ENCODE measurements at places on chromosomes 16 and 17.

DNA sequence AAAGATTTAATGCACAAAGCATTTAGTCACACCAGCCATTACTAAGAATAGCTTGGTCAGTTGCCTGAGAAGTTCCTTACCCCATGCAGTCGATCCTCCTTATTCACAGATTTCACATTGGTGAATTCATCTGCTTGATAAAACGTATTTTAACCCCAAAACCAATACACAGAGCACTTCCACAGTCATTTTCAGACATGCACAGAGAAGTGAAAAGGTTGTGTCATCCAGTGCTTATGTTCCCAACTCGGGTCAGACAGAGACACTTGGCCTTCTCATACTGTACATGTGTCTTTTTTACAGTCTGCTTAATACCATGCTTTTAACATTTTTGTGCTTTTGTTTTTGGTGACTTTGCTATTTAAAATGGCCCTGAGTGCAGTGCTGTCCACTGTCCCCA is 219.7 kb downstream of the SPECC1 start:
- no peak for DNase-seq

DNA sequence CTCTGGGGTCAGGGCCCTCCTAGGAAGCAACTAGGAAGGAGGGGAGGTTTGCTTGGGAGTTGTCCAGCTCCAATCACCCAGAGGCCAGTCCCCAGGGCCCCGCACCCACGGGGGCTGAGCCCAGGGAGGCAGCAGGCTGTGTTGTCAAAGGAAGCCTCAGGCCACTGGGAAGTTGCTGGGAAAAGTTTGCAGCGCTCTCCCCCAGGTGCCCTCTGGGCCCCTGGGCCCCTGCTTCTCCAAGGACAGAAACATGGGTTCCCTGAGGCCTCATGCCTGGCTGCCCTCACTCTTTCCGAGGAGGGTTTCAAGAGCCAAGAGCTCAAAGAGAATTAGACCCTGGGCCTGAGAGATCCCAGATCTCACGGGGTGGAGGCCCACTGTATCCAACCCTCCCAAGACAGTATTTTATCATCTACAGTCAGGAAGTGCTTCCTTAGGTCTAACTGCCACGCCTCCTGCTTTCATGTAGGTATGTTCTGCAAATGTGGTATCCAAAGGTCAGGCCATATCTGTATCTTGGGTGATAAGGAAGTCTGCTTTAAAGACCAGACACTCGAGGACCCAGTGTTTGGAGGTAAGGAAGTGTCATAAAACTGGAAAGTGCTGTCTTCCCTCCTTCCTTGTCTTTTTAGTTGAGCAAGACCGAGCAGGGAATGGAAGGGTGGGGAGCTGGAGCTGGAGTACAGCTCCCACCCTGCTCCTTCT is 44.2 kb upstream of the ZNF423 start:
- DNase-seq: no peak

GRCh38 chr17:21209511-21210175 is 4.3 kb downstream of the TMEM11 start:
- no peak for DNase-seq

DNA sequence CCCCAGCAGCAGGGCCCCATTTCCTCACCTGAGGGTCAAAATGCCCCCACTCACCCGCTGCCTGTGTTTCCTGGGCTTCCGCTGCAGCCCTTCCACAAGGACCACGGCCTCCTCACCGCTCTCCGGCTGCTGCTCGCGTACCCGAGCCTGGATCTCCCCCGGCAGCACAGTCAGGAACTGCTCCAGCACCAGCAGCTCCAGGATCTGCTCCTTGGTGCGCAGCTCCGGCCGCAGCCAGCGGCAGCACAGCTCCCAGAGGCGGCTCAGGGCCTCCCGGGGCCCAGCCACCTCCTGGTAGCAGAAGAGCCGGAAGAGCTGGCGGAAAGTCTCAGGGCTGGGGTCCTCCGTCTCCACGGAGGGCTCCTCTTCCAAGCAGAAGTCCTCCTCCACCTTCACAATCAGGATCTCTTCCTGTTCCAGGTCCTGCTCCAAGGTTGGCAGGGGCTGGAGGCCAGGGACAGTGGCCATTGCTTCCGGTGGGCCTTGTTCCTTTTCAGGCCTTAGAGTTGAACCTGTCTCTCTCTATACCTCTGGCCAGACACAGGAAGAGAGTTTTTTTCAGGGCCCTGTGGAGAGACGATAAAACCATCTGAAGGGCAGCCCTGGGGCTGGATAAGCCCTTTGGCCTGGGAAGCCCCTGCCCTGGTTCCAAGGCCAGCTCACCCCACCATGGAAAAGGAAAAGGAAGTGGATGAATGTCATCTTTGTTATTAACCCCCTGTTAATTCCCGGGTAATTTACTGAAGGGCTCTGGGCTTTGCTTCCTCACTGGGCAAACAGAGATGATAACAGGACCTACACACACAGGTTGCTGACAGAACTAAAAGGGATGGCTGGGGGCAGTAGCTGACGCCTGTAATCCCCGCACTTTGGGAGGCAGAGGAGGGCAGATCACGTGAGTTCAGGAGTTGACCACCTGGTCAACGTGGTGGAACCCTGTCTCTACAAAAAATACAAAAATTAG is 1.2 kb downstream of the ZNF500 start:
- DNase-seq: no peak

DNA sequence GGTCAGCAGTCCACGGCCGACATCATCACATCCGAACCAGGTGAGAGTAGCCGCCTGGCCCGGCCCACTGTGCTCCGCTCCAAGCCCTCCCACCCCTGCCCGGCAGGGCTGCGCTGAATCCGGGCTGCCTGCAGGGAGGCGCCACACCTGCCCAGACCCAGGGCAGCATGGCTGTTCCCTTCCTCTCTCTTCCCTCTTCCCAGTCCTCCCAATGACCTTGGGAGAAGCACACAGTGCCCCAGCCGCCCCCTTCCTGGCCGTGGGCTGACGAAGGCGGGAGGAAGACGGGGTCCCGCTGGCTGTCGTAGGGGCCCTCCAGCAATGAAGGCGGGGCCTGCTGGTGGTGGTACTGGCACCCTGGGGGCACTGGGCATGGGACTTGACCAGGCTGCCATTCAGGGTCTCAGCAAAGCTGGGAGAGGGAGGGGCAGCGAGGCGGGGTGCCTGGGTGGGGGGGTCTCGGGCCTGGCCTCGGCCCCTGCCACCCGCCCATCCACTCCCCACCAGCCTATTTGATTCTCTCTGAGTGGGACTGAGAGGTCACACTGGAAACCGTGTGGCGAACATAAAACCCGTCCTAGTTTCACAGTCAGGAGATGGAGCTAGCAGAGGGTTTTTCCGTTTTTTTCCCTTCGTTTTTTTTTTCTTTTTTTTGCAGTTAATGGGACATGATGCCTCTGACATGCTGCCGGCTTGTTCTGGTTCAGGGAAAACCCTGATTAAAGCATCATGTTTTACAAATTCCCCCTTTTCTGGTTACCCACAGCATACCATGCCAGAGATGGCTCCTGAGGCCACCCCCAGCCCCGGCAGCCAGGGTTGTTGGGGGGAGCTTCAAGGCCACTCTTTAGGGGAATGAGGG is 50.6 kb downstream of the BAHCC1 start:
- no peak for DNase-seq

GRCh38 chr17:58306131-58306951 is 22.3 kb downstream of the TSPOAP1 start:
- DNase-seq: no peak

- peak; percentile 69 for DNase-seq
These were observed 6.0 kb upstream of the TPPP3 start for GRCh38 chr16:67399218-67399733.

DNA sequence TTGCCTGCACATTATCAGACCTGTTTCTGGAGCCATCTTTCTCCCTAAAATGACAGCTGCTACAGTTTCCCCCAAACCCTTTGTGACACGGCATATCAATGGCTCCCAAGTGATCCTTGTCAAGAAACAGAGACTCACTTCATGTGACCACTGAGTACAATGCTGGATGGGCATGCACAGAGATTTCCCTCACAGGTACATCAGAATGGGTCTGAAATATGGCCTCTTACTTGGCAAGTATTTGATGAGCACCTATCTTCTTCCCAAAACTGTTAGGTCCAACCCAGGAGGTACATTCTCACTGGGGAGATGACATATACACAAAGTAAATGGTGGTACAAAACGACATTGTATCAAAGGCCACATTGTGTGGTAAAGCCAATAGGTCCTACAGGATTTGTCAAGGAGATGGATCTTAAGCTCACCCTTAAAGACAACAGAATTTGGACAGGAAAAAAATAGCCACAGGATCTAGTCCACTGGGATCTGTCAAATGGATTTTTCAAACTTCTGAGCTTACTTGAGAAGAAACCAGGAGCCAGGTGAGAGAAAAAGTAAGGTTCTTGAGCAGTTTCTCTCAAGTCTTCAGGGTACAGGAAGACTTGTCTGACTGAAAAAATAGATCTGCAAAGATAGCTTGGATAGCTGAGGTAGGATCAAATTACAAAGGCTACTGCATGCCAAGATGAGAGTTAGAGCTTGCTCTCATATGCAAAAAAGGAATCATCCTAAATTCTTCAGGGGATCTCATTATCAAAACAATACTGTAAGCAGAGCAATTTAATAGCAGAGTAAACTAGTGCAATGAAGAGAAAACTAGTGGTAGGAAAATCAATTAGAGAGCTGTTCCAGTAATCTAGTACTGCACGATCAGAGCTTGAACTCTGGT is 28.8 kb downstream of the RNF43 start:
- DNase-seq: no peak

DNA sequence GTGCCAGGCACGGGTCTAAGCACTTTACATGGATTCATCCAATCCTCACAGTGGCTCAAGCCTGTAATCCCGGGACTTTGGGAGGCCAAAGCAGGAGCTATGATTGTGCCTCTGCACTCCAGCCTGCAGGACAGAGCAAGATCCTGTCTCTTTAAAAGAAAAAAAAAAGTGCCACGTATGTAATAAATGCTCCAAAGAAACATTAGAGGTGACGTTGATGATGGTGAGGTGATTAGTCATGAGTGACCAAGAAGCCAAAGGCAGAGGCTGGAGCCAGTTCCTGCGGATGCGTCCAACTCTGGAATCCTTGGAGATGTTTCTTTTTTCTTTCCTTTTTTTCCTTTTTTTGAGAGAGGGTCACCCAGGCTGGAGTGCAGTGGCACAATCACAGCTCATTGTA is 59.4 kb upstream of the SIAH1 start:
- DNase-seq: peak; percentile 44

GRCh38 chr17:70702683-70703255 is 533.4 kb downstream of the KCNJ2 start:
- no peak for DNase-seq

- peak; percentile 59 for DNase-seq
These were observed 94.7 kb upstream of the TNRC6C start for GRCh38 chr17:77863814-77864161.

DNA sequence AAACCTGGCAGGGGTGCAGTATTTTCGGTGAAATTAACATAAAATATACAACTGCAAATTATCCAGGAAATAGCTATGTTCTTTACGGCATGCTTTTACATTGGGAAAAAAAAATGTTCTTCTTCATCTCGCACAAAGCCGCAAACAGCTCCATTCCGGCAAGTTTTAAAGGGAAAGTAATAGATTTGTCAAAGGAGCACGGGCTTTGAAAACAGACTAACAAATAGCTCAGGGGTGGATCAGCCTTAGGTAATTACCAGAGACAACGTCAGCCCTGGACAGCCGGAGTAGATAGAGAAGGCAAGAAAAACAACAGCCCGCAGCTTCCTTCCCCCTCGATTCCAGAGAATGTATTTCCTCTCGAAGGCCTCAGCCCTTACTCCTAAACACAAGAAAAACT is 222.5 kb downstream of the C16orf78 start:
- peak; percentile 78 for DNase-seq

DNA sequence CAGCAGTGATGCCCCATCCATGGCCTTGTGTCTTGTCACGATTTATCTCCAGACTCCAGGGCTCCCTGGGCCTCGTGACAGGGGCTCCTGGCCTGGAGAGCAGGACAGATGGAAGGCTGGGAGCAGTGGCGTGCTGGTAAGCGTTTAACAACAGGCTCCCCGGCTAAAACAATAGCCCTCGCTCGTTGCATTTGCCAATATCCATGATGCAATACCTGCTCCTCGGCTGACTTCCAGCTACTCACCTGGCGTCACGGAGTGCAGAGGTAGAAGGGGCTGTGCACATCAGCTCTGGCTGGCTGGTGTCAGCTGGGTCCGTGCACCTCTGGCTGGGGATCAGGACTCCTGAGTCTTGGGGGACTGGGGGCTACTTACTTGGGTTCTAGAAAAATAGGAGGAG is 1.5 kb upstream of the BICDL2 start:
- DNase-seq: no peak

DNA sequence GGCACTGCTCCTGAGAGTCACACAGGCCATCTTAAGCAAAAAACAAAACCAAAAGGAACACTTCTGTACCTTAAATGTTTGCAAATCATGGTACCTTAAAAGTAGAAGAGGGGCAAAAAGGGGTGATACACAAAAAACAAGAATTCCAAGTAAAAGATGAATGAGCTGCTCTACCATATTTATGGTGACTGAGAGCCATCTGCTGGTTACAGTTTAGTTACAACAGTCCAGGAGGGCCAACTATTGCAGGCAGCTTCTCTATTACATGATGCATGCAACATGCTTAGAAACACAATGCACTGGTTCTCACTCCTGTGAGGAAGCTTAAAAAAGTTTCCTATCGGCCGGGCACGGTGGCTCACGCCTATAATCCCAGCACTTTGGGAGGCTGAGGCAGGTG is 53.5 kb downstream of the STX8 start:
- peak; percentile 80 for DNase-seq

DNA sequence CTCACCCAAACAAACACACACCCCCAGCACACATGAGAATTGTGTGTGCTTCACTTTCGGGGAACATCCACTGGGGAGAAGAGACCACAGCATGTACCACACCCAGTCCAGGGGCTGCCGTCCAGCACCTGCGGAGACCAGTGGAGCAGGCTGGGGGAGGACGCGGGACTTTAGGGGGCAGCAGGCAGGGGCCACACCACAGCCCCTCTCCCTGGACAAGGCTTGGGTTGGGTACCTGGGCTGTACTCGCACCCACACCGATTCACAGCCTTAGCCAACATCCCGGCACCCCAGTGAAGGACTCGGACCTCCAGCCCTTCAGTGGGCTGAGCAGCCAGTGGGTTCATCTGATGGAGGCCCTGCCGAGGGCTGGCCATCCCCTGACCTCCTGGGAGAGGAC is 63.3 kb downstream of the RBFOX3 start:
- DNase-seq: no peak

GRCh38 chr17:75827308-75828075 is 16.7 kb downstream of the UNC13D start:
- DNase-seq: peak; percentile 87

DNA sequence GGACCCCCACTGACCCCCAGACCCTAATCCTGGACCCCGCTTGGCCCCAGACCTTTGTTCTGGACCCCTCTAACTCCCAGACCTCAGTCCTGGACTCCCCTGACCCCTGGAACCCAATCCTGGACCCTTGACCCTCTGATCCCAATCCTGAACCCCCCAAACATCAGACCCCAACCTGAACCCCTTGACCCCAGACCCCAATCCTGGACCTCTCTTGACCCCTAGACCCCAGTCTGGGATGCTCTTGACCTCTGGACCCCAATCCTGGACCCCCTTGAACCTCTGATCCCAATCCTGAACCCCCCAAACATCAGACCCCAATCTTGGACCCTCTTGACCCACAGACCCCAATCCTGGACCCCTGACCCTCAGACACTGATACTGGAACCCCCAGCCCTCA is 13.5 kb upstream of the P2RX1 start:
- no peak for DNase-seq

GRCh38 chr17:80762076-80762475 is 217.4 kb downstream of the RPTOR start:
- no peak for DNase-seq
